ENCODE measurements at places on chromosomes 4 and X.

DNA sequence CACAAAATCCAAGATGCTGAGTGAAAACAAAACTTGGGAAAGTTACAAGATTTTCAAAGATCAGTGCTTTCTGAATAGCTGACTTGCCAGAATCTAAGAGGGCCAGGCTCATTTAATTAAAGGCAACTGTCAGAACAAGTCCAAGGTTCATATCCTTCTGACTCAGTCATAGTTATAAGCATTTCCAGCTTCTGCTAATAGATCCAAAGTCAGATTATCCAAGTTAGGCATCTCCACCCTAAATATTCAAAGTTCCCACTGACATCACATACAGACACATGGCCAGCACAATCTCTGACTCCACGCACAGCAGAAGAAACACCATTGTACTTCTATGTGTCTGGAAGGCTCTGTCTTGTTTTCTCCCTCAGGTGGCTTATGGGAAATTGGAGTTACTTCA lies 41.8 kb downstream of the GASK1B start:
- no peak for ATAC-seq

DNA sequence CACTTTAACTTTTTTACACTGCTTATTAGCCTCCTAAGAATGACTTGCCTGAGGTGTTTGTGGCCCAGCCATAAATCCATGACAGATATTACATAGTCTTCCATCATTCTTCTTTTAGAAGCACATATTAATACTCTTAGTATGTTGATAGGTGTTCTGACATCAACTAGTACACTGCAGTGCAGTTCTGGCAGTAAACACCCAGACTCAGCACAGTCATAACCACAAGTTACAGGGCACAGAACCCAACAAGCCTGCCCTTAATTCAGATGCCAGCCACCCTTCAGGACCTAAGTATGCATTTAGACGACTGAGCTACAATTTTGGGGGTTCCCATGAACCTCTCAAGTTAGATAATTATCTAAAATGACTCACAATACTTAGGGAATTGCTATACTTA lies 36.5 kb upstream of the GUCY1B1 start:
- ATAC-seq, result no peak

DNA sequence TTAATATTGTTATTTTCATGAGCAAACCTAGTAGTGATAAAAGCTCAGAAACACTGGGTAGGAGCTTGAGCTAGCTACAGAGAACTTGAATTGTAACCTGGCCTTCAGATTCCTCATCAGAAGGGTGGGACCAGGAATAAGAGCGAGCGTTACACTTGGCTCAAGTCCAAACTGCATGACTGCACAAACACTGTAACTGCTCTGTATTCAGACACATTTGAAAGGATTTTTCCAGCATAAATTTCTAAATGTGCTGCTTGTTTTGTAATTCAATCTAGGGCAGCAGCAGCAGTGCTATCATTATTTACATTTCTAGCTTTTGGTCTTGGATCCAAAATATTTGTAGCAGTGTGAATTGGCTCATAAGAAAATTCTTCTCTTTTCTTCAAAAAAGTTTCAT lies 133.0 kb upstream of the TMLHE start:
- no peak for ATAC-seq

DNA sequence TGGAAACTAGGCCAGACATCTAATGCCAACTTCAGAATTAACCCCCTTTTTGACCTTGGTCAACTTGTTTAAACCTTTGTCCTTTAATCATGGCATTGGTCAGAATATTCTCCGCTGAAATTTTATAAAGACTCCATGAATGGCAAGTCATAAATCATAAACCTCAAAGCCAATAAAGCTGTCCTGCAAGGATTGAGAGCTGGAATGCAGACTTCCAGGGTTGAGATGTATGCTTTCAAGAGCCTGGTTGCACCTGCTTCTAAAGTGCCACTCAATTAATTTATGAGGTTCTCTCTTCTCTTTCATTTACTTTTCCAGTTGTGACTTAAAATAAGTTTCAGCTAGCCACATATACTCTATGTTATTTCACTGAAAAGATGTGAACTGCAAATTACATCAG lies 136.2 kb upstream of the HCCS start:
- no peak for ATAC-seq

DNA sequence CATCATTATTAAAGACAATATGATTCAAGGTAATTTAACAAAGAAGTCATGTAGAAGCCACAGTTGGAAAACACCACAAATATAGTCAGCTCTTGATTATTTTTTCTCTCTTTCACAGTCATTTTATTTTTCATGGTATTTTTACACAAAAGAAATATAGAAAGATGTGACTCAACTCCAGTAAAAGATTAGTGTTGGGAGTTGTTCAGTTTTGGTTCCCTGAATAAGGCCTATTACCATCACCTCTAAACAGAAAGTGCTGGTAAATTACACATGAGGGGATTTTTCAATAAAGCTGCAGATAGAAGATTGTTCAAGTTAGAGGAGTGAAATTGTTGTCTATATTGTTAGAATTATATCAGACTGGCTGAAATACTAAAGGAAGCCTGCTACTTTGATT lies 107.0 kb downstream of the DDIT4L start:
- no peak for ATAC-seq

- ATAC-seq, result no peak
Measured at GRCh38 chr4:153790962-153791551, 2.2 kb upstream of the SFRP2 start.

GRCh38 chr4:121654738-121655137 lies 42.0 kb downstream of the ANXA5 start:
- no peak for ATAC-seq

DNA sequence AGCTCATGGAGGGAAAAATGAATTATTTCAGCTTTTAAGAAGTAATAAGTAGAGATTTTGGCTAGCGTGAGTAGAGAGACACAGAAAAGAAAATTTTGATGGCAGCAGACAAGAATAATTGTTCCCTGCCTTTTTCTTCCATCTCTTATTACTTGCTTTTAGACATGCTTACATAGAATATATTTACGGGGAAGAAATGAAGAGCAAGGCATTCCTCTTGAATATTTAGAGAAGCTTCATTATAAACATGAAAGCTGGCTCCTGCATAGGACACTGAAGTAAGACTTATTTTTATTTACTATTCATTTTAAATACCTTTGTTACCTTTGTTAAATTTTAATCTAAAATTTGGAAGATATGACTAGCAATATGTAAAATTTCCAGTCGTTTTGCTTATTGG lies 32.2 kb downstream of the DCK start:
- no peak for ATAC-seq

GRCh38 chrX:154121961-154122360 lies 22.1 kb upstream of the OPN1LW start:
- no peak for ATAC-seq

DNA sequence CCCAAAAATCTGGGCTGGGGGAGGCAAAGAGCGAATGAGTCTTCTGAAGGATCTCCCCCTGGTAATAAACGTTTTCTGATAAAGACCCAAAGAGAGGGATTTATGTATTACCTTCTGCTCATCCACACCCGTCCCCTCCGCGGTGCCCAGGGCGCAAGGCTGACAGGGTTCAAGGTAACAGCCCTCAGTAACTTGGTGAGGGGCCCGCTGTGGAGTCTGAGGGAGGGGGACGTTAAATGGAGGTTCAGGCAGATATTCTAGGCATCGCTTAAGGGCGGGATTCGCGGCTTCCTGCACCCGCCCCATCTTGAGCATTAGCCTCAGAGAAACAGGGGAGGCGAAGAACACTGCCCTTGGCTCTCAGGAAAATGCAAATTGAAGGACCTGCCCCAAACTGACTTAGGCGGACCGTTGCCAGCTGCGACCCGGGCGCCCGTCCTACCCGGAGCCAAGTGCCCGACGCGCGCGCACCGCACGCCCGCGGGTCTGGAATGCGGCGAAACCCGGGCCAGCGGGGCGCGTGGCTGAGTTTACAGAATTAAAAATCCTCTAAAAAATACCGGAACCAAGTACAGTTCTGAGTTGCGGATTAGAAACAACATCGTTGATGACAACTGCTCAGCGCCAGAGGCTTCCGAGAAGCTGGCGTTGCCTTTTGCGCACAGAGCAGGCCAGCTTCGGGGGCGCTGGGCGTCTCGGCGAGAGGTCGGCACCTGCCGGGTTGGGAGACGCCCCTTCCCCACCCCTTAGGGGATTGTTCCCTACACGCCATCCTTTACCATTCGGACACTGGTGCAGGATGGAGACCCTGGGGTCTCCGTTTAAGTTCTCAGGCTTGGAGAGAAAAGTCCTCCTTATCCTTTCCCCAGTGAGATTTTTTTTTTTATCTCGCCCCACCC lies 2.8 kb downstream of the HELT start:
- no peak for ATAC-seq

DNA sequence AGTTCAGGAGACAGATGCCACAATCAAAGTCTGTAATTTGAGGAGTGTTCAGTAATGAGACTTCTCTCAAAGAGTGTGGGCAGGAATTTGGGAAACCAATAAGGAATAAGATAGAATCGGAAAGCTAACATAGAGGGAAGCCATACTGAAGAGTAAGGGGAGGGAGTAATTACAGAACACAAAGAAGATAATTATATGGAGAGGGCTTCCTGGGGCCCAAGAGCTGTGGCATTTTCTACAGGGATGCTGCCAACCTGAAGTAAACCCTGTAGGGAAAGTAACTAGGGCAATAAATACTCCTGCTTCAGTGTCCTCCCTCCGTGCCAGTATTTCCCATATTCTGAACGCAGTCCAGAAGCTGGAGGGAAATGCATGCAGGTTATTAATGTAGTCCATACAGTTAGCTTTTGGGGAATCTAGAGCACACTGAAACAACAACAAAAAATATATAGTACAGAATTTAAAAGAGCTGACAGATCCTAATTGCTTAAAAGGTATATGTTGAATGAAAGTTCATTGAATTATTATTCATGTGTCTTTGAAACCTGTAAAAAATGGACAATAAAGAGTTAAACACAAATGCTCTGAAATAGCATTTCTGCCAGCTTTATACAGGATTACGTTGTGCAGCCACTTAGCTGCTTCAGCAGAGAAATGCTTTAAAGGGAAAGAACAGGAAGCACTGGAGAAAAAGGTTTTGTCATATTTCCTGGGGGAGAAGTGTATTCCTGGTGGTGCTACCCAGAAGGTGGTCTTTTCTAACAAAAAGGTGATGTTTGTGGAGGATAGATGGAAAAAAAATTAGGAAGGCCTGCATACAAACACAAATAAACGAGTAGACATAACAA lies 48.0 kb downstream of the CXXC4 start:
- no peak for ATAC-seq

- no peak for ATAC-seq
Measured at GRCh38 chr4:101942891-101943290, 152.4 kb downstream of the BANK1 start.

DNA sequence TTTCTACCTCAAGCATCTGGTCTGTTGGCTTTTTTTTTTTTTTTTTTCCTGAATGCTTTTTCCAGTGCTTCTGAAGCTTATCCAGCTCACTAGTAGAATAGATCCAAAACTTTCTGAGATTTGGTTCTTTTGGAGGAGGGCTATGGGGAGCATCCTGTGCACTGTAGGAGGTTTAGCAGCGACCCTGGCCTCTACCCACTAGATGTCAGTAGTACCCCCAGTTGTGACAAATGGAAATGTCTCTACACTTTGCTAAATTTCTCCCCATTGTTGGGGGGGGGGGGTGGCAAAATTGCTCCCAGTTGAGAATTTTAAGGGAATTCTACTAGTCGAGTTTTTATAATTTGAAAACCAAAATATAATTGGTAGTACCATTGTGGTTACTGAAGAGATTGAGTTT lies 23.0 kb upstream of the PPA2 start:
- no peak for ATAC-seq

DNA sequence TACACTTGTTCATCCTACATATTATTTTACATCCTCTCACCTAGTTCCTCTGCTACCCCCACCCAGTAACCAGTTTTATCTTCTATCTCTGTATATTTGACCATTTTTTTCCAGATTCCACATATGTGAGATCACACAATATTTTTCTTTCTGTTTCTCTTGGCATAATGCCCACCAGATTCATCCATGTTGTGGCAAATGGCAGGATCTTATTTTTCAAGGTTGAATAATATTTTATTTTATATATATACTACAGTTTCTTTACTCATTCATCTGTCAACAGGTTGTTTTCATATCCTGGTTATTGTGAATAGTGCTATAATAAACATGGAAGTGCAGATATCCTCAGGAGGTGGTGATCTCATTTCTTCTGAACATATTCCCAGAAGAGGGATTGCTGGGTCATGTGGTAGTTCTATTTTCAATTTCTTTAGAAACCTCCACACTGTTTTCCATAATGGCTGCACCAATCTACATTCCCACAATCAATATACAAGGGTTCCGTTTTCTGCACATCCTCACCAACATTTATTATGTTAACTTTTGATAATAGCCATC lies 48.2 kb downstream of the THAP9 start:
- ATAC-seq, result no peak

DNA sequence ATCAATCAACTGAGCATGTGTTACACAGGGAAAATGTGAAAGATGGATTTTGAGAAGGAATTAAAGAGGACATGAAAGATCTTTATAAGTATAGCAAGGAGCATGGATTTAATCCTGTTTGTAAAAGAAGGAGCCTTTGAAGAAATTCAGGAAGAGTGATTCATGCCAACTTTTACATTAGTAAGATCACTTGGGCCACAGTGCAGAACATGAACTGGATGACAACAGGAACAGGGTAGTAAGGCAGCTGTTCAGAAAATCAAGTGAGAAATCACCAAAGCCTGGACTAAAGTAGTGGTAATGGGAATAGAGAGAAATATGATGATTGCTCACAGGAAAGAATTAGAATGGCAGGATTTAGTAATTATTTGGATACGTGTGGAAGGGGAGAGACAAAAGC lies 265.7 kb upstream of the PCDH7 start:
- ATAC-seq, result no peak

GRCh38 chr4:59553721-59554091 lies 1646.4 kb upstream of the ADGRL3 start:
- ATAC-seq, result no peak

DNA sequence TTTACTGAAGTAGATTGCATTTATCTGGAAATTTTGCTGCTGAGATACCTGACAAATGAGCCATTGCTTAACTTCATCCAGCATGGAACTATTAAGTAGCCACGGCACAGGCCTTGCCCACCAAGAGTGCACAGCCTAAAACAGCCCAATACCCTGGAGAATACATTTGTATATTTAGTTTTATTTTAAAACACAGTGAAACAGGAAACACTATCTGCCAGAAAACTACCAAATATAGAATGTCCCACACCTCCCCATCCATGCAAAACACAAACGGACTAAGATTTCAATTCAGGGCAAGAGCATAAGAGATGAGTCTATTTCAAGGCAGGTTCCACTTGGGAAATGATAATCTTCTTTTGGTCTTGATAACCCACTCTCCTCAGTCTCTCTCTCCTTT lies 57.1 kb downstream of the MAML3 start:
- ATAC-seq, result no peak

- ATAC-seq, result no peak
Measured at GRCh38 chr4:152104356-152104755, 343.5 kb upstream of the GATB start.

GRCh38 chr4:23365086-23365485 lies 524.8 kb downstream of the PPARGC1A start:
- ATAC-seq, result no peak

GRCh38 chr4:148327683-148328082 lies 114.5 kb downstream of the NR3C2 start:
- peak; percentile 48 for ATAC-seq

GRCh38 chr4:66575008-66575696 lies 904.9 kb upstream of the EPHA5 start:
- no peak for ATAC-seq

- no peak for ATAC-seq
Measured at GRCh38 chrX:68978255-68978654, 149.4 kb downstream of the EFNB1 start.
